Activated naive CD4-positive, alpha-beta T cell treated with anti-CD3 and anti-CD28 coated beads, Interleukin-2, amount 50 U/mL, for 16 hours (primary cell): ENCODE measurements at places on chromosomes 4 and X.
A peak's percentile ranks its signal among the peaks of the same experiment; 100 is the strongest.

DNA sequence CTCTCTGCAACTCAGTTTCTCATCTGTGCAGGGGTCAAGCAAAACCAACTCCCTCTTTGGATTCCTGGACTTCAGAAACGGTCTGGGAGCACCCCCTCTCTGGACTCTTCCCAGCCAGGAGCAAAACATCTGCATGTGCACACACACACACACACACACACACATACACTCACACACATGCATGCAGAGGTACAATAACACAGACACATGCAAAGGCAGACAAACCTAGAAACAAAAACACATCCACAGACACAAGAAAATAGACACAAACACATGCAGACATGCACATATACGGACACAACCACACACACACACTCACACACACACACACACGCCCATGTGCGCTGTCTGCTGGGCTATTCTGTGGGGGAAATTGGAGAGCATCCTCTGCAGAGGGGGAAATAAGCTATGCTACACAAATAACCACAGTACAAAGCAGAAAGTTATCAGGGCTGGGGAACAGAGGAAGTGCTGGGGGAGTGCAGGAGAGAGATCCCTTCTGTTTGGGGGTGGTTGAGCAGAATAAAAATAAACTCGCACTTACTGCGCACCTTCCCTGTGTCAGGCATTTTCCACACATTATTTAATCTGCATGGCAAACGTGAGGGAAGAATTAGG, 19.9 kb downstream of the IQSEC2 start:
- DNase-seq = no peak

DNA sequence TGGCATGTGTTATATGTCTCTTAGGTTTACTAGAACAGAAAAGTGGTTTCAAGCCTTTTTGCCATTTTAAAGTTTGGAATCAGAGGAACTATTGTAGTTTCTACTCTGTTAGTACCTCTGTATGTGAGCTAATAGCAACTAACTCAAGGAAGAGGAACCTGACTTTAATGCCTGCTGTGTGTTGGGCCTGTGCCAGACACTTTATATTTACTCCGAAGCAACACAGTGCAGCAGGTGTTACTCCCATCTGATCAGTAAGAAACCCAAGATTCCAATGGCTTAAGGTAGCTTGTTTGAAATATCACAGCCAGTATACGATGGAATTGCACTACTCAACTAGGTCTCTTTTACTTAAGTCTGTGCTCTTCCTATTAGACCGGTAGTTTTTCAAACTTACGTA, 79.2 kb downstream of the USP9X start:
- DNase-seq = no peak

GRCh38 chr4:8904041-8904501, 32.4 kb upstream of the HMX1 start:
- peak; percentile 8 for DNase-seq

- no peak for DNase-seq
Observed at GRCh38 chrX:12411831-12412230, 273.6 kb downstream of the FRMPD4 start.

- DNase-seq = no peak
Observed at GRCh38 chr4:178611062-178611461, 1168.8 kb upstream of the AGA start.

- peak; percentile 12 for DNase-seq
Observed at GRCh38 chrX:107716118-107716684, 59.4 kb downstream of the TSC22D3 start.

GRCh38 chr4:94305466-94306225, 37.0 kb downstream of the HPGDS start:
- no peak for DNase-seq

GRCh38 chr4:28209371-28209924, 1348.8 kb downstream of the STIM2 start:
- DNase-seq = no peak

GRCh38 chr4:176883681-176884418, 91.1 kb upstream of the VEGFC start:
- DNase-seq = no peak

- DNase-seq = no peak
Observed at GRCh38 chr4:145553375-145553774, 65.8 kb upstream of the MMAA start.

- no peak for DNase-seq
Observed at GRCh38 chr4:93179044-93179443, 649.5 kb upstream of the ATOH1 start.

DNA sequence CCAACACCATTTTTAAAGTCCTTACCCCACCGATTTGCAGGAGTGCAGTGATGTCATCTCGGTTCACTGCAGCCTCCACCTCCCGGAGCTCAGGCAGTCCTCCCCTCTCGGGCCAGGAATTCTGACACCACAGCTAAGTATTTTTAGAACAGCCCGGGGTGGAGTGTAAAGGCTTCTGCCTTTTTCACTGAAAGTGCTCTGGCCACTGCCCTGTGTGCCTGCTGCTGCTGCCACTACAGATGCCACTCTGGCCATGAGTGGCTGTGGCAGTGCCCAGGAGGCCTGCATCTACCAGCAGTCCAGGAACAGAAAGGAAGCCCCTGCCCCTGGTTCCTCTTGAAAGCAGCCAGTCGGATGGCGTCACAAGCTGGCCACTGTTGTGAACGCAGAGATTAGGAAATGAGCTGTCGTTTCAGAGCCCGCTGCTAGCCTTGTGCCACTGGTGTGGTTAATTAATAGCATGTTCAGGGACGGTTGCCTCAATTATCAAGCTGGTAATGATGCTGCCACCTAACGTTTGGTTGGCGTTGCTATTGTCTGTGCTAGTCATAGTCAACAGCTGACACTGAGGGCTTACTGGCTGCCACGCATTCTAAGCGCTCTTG, 23.6 kb upstream of the TBC1D14 start:
- DNase-seq = no peak

GRCh38 chr4:158442736-158443135, 78.9 kb upstream of the RXFP1 start:
- no peak for DNase-seq

GRCh38 chr4:114005569-114006442, 26.4 kb upstream of the ARSJ start:
- DNase-seq = no peak

- no peak for DNase-seq
Observed at GRCh38 chr4:101244349-101244748, 103.0 kb downstream of the PPP3CA start.

- DNase-seq = no peak
Observed at GRCh38 chr4:137387924-137388323, 144.4 kb downstream of the PCDH18 start.

- no peak for DNase-seq
Observed at GRCh38 chr4:88078579-88078978, 71.1 kb downstream of the PKD2 start.

DNA sequence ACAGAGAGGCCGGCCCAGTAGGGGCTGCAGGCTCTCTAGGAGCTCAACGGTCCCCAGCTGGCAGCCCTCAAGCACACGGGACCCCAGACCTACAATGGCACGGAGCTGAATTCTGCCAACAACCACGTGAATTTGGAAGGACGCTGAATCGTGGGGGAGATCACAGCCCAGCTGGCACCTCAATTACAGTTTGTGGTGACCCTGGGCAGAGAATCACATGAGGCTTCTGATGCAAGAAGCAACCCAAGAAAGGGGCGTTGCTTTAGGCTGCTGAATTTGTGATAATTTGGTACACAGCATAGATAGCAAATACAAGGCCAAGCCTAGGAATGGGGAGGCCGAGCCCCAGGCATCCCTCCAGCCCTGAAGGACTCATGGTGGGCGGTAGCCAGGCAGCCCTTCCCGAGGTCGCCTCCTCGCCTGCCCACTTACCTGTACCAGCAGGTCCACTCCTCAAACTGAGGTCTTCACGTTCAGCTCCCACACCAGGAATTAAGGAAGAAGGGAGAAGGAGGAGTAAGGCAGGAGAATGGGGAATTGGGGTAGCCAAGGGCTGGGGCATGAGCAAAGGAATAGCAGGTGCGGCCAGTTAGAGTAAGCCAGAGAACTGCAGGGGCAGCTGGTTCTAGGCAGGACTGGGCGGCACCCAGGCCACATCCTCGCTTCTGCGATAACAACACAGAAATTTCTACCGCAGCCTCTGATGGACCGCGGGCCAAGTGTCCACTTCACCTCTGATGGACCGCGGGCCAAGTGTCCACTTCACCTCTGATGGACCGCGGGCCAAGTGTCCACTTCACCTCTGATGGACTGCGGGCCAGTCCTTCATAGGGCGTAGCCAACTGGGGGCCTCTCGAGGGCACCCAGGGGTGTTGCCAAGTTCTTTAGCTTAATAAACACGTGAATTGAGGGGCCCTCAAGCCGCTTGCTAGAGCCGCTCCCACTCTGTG, 23.4 kb upstream of the HTRA3 start:
- no peak for DNase-seq

DNA sequence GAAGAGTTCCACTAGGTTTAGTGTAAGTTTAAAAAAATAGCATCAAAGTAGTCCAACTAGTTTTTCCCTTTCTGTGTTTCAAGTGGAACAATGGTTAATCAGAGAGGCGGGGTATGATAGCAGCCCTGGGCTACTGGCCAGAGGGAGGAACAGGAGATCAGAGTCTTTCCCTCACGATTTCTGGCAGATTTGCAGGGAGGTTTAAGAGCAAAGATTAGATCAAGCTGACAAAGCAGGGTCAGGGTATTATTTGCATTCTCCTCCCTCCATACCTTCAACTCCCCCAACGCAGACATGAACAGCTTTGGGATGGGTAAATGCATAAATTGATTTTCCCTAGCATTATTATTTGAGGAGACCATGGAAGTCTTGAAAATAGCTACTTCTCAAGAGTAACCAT, 277.6 kb upstream of the DIAPH2 start:
- no peak for DNase-seq

GRCh38 chrX:154349359-154349935, 25.0 kb downstream of the FLNA start:
- no peak for DNase-seq

DNA sequence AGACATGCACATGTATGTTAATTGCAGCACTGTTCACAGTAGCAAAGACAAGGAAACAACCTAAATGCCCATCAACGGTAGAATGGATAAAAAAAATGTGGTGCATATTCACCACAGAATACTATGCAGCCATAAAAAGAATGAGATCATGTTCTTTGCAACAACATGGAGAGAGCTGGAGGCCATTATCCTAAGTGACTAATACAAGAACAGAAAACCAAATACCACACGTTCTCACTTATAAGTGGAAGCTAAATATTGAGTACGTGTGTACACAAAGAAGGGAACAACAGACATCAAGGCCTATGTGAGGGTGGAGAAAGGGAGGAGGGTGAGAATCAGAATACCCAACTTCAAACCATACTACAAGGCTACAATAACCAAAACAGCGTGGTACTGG, 17.4 kb upstream of the LNX1 start:
- no peak for DNase-seq

DNA sequence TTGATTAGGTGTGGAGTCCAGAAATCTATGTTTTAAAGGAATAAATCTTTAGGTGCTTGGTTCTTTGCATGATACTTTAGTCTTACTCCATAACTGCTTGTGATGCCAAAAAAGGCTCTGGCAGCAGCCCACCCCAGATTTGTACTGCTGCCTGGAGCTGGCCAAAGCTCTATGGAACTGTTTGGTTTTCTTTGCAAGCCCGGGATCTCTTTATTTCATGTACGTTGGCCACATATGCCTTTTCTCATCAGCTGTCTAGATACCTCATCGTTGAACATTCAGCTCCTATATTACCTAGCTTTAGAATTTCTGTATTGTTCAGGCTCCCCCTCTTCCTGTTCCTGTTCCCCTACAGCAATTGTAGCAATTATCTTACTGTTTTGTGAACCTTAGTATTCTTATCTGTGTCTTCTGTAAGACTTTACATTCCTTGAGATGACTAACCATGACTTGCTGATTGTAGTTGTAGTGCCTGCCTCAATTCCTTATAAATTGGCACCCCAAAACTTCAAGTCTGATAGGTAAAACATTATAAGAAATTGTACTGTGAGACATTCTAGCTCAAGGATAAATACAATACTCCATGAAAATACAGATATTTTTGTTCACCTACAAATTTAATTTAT, 199.4 kb upstream of the GPRIN3 start:
- DNase-seq = no peak

DNA sequence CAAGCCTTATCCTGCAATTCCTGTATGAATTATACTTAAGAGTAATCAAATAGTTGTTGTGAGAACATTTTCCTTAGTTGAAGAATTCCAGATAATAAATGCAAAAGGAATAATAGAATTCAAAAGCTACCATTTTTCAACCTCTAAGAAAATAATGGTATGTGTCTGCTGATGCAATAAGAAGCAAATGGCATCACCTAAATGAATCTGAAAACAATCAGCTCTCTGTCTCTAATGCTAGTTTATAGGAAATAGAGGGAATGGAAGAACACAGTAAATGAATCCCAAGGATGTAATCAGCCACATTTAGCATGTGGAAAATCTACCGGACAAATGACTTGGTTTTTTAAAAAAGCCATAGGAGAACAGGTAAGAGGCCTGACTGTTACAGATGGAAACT, 115.1 kb downstream of the DCHS2 start:
- no peak for DNase-seq

GRCh38 chr4:85399270-85399669, 75.7 kb upstream of the ARHGAP24 start:
- DNase-seq = no peak

DNA sequence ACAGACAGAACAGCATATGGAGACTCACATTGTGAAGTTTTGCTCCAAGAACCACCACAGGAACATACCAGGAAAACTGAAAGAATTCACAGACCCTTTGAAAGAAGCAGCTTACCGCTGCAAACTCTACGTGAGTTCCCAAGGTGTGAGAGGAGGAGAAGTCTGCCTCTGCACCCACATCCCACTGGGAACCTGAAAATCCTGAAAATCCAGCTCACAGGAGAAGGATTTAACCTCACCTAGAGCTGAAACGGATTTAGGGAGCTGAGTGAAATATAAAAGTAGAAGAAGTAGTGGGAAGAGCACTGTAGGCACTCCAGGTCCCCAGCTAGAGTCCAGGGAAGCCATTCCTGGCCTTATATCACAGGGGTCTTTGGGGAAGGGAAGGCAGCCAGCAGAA, 80.0 kb downstream of the FHIP1A start:
- no peak for DNase-seq

DNA sequence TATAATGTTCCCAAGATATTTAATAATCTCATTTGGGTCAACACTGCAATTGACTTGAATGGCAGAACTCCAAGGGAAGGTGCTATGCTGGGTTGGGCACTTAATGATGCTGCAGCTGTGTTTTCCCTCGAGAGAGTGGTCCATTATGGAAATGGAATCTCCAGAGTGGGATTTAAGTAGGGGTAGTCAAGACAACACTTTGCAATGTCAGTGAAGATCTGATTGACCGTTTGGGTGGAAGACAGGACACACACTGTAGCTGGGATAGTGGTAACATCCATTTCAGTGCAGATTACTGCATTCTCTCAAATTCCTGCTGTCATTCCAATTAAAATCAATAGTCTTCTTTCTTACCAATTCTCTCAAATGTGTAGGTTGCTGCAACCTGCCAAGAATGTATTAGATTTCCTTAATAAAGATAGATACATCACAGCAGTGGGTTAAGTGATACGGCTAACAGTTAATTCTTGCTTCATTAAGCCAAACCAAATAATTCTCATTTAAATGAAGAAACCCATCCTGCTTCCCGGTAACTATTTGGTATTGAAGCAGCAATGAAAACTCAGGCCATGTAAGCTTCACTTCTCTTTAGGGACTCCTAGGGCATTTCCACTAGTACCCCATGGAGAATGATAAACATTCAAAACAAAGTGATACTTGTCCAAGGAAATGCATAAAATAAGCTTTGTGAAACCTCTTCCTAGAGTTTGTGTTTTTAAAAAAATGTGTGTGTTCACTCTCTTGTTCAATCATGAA, 40.5 kb upstream of the RASGEF1B start:
- DNase-seq = no peak
